ENCODE measurements at places on chromosomes 6 and 20. TPM values are rescaled to one million over a fixed set of nuclear protein-coding genes. Genes with fewer than 3 reads are reported as not detected.

- H3K36me3 ChIP-seq: no peaks in the 10 kb centered on the region
- no peak for DNase-seq
- H3K27me3 ChIP-seq: no peaks in the 10 kb centered on the region
- peaks cover 17% of the 10 kb centered on the region for H3K4me1 ChIP-seq
- no peak overlapping the region for H3K27ac ChIP-seq
Observed at GRCh38 chr6:95690328-95690727, 113.0 kb downstream of the MANEA start.

GRCh38 chr20:62741191-62741691 lies 32.6 kb downstream of the NTSR1 start:
- H3K4me1 ChIP-seq: no peaks in the 10 kb centered on the region
- no peaks in the 10 kb centered on the region for H3K27me3 ChIP-seq
- H3K4me3 ChIP-seq: no peak overlapping the region
- H3K36me3 ChIP-seq: no peaks in the 10 kb centered on the region
- no peak overlapping the region for H3K27ac ChIP-seq

GRCh38 chr6:124131259-124131658 lies 327.6 kb downstream of the NKAIN2 start:
- H3K4me3 ChIP-seq: no peak overlapping the region
- no peaks in the 10 kb centered on the region for H3K27me3 ChIP-seq
- H3K36me3 ChIP-seq: no peaks in the 10 kb centered on the region
- no peak for DNase-seq
- H3K27ac ChIP-seq: no peak overlapping the region

GRCh38 chr6:112362027-112362795 lies 15.1 kb downstream of the RFPL4B start:
- no peak for DNase-seq
- no peak overlapping the region for H3K27ac ChIP-seq
- H3K4me3 ChIP-seq: no peak overlapping the region
- H3K27me3 ChIP-seq: no peaks in the 10 kb centered on the region

Gene SLC22A3
- not detected for total RNA-seq

- peaks cover 14% of the 10 kb centered on the region for H3K4me1 ChIP-seq
- no peaks in the 10 kb centered on the region for H3K27me3 ChIP-seq
- no peaks in the 10 kb centered on the region for H3K36me3 ChIP-seq
- H3K4me3 ChIP-seq: no peak overlapping the region
- no peak for DNase-seq
Observed at GRCh38 chr6:158040804-158041347, 59.2 kb downstream of the SYNJ2 start.

Gene LY6G5C
- 4.4 TPM for total RNA-seq

DNA sequence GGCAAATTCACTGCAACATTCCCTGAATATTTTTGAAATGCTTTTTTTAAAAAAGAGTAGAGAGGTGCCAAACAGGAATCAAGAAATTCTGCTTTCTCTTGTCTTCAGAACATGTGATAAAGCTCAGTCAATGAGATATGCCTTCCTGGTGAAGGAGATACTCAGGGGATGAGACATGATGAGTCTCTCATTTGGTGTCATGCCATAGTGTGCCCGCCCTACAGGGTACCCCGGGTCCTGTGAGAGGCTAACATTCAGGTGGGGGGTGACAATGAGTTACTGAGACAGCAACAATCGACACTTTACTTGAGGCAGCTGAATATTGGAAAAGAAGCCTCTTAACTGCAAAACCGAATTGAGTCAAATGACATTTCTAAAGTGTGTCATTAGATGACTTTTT lies 6.7 kb downstream of the CCR6 start:
- no peaks in the 10 kb centered on the region for H3K36me3 ChIP-seq
- H3K27me3 ChIP-seq: no peaks in the 10 kb centered on the region
- H3K27ac ChIP-seq: no peak overlapping the region
- no peak overlapping the region for H3K4me3 ChIP-seq
- peaks cover 11% of the 10 kb centered on the region for H3K4me1 ChIP-seq

DNA sequence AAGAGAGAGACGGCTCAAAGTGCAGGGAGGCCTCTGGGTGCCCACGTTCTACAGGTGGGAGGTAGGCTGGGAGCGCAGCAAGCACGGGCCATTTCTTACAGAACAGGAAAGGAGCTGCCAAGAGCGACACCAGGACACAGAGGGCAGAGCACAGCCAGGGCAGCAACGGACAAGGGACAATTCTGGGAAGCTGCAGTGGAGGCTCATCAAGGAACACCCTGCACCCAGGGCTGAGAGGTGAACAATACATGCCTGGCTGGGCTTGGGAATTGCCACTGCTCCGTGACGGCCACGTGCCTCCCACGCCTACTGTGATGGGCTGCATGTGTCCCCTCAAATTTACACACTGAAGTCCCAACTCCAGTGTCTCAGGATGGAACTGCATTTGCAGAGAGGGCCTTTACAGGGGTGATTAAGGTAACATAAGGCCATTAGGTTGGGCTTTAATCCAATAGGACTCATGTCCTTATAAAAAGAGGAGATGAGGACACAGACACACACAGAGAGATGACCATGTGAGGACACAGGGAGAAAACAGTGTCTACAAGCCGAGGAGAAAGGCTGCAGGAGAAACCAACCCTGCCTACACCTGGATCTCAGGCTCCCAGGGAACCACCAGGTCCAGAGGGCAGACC lies 13.6 kb downstream of the SERPINB6 start:
- H3K27ac ChIP-seq: peak overlapping the region; percentile 47
- peaks cover 58% of the 10 kb centered on the region for H3K4me1 ChIP-seq
- no peaks in the 10 kb centered on the region for H3K36me3 ChIP-seq
- H3K4me3 ChIP-seq: no peak overlapping the region
- H3K27me3 ChIP-seq: no peaks in the 10 kb centered on the region

Measured in body of pancreas (tissue), 4 donors.